IPS-NIHi11 (cell line): ENCODE measurements at places on chromosomes 7 and 10.

DNA sequence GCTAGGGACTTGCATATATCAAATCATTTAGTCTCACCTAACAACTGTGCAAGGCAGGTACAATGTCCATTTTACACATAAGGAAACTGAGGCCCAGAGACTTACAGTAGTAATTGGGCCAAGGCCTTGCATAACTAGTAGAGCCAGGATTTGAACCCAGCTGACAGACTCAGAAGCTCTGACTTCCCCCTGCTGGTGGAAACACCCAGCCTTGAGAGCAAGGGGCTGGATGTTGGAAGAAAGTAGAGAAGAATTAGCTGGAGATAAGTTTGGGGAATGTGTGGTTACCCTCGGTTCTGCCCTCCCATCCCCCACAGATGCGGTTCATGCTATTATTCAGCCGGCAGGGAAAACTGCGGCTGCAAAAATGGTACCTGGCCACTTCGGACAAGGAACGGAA is 2.0 kb downstream of the AP1S1 start:
- no peak for DNase-seq

- no peak for DNase-seq
Observed at GRCh38 chr10:132959559-132959961, 17.2 kb upstream of the CFAP46 start.

GRCh38 chr7:44724276-44724675 is 24.4 kb upstream of the ZMIZ2 start:
- DNase-seq: no peak

GRCh38 chr7:43735802-43736603 is 6.7 kb upstream of the COA1 start:
- DNase-seq: no peak

GRCh38 chr10:66996996-66997395 is 71.2 kb downstream of the LRRTM3 start:
- DNase-seq: no peak

DNA sequence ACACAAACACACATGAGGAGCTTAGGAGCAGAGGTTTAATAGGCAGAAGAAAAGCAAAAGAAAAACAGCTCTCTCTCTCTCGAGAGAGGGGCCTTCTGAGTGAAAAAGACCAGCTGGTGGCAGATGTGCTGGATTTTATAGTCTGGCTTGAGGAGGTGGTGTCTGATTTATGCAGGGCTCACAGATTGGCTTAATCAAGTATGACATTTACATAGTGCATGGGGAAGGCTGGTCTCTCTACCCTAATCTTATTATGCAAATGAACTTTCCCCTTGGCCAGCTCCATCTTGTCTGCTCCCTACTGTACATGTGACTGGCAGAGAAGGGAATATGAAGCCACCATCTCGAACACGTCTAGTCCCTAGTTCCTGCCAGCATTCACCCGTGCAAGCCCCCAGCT is 219.5 kb upstream of the ZNF804B start:
- no peak for DNase-seq

DNA sequence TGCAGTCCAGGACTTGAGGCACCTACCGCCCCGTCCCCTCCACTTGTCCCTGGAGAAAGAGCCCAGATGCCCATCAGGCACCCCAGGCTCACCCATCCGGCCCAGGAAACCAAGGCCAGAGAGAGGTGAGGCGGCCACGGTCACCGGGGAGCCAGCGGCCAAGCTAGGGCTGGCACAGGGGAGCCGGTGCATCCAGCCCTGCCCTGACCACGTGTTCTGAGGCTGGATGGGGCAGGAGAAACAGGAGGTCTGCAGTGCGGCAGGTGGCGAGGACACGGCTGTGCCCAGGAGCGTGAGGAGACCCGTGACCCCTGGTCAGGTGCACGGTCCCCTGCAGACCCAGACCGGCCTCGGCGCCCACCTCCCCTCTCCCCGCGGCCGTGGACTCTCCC is 27.6 kb downstream of the UNCX start:
- DNase-seq: no peak

GRCh38 chr10:18325410-18325809 is 185.2 kb downstream of the CACNB2 start:
- DNase-seq: no peak

DNA sequence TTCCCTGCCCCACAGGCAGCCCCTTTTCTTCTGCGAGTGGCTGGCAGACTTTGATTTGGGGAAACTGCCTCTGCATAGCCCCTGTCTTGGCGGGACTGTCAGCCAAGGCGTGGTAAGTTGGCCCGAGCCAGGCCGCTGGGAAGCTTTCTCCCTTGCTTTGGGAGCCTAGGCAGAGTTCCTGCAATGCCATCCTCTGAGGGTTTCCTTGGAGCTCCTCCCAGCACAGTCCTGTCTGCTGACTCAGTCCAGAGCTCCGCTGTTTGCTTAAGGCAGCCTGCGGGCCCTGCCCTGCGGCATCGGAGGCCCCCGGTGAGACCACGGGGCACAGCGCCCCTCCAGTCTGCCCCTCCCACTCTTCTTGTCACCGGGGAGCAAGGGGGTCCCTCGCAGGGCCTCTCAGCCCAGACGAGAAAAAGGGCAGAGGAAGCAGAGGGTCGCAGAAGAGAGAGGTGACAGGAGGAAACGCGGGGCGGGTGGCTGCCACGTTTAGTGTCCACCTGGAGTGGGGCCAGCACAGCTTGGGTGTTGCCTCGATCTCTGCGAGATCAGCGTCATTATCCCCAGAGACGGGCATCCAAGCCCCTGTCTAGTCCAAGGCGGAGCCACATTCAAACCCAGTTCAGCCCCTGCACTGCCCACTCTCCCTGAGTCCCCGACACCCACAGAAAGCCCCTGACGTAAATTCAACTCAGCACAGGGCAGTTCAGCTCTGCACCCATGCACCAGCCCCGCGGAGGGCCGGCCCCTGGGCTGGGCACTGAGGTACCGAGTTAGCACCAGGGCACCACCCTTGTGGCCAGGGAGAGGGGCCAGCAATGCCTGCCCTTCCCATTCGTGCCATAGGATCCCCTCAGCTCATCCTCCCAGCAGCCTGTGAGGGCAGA is 59.0 kb upstream of the CHST15 start:
- peak; percentile 67 for DNase-seq

DNA sequence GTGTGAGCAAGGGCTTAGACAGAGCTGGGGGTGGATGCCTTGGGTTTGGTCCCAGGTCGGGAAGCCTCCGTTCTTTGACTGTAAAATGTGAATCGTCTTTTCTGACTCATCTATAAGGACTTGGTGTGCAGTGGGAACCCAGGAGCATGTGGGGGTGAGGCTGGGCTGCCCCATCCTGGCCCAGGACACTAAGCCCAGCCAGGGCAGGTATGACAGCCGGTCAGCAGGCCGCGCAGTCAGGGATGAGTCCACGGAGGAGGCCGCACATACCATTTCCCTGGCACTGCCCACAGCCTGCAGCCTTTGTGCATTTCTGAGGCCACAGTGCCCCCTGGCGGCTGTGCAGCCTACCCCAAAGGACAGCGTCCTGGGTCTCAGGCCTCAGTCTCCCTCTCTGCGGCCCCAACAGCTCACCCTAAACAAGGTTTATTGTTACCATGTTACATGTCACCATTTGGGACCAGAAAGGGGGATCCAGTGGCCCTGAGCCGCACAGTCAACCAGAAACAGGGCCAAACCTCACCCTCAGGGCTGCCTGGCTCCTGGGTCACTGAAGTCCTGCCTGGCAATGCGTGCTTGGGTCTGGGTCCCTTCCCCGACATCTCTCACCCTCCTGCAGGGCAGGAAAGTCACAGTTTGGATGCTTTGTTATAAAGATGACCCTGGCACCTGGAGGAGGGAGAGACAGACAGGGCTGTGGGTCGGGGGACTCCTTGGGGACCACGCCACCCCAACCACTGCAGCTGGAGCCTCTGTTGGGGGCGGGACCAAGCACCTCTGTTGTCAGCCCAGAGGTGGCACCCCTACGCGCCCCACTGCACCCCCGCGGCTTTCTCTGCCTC is 14.4 kb upstream of the SH2B2 start:
- DNase-seq: peak; percentile 94

DNA sequence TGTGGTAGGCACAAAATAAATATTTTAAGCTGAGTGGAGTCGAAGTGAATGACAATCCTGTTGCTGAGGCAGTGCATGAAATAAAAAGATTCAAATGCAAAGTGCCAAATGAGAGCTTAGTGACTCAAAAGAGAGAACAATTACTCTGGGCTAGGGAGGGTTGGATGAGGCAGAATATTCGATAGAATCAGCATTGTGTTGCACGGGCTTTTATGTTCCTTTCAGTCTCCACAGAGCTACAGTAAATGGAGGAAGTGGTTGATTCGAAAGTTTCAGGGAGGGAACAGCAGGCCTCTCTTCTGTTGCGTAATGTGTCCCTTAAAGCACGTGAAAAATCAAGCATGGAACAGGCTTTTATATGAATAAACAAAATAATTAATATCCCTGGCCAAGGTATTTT is 599.3 kb upstream of the CELF2 start:
- no peak for DNase-seq

DNA sequence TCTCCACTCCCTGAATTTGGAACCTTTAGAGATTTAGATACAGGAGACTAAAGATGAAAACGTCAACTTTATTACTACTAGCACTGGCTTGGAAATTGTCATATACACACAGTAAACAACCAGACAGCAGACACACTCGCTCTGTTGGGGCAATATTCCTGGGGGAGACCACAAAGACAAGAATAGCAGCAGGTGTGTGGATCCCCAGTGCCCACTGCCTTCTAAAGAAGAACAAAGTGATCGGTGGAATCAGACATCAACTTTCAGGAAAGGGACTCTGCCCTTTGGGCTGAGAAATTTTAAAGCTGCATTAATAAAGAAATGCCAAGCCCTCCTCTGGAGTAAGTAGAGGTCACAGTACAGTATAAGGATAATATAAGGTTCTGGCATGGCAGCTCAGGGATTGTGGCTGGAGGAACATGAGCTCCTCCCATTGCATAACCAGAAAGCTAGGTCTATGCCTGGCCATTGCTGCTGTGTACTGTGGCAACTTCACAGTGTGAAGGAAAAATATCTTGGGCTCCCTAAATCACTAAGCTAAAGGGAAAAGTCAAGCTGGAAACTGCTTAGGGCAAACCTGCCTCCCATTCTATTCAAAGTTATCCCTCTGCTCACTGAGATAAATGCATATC is 57.1 kb upstream of the ANKRD1 start:
- no peak for DNase-seq

- no peak for DNase-seq
Observed at GRCh38 chr10:69087590-69088470, at the start of gene SRGN. TSS of gene SRGN (plus strand) at chr10:69088103. CDS start at chr10:69088158, 55 bp downstream.

- DNase-seq: peak; percentile 62
Observed at GRCh38 chr10:49610114-49610457, at the start of gene SLC18A3. TSS of gene SLC18A3 (plus strand) at chr10:49610310. CDS start at chr10:49610741, 431 bp downstream.

DNA sequence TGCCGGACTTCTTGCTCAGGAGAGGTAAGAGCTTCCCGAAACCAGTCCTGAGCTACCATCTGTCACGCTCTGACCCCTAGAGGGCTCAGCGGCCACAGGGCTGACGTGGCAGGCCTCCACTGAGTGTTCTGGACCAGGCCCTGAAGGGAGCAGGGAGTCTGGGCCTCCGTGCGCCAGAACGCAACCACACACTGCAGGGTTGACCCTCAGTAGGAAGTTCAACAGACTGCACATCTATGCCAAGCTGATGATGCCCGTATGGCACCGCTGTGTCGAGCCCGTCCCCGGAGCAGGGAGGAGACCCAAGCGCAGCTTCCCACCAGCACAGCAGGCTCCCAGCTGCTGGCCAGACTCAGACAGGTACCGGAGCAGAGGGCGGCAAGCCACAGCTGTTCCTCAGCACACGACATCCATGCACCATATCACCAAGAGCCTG is 39.2 kb downstream of the CAMK2B start:
- DNase-seq: no peak

- no peak for DNase-seq
Observed at GRCh38 chr10:69090685-69091084, 2.8 kb downstream of the SRGN start.

DNA sequence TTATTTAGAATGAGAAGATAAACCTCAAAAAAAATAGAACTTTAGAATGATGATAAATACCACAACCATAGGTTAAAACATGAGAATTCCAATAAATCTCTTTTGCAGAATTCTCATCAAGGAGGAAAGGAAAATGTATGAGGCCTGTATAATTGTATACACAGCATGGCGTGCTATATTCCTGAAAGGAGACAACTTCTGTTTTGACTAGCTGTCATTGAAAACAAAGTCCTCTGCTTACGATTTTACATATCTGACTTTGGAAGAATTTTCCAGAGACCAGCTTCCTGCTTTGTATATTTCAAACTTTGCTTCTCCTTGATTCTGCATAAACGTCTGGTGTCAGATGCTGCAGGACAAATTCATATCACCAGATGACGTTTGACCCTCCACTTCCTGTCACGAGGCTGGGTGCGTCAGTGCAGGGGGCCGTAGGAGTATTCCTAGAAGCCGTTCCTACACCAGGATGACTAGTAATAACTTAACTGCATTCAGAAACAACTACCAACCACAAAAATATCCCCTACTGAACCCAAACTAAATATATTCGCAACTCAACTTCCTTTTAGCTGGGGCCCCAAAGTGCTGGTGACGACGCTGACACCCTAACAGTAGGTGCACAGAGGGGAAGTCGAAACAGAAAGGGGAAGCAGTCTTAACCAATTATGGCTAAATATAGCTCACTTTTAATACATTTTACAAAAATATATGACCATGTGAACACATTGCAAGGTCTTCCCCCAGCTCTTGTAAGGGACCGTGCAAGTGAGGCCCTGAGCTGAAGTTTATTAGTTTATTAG is 178.6 kb upstream of the INHBA start:
- no peak for DNase-seq

GRCh38 chr10:124643330-124644009 is 100.7 kb downstream of the FAM53B start:
- no peak for DNase-seq

- no peak for DNase-seq
Observed at GRCh38 chr7:14242175-14242574, 252.7 kb upstream of the ETV1 start.

DNA sequence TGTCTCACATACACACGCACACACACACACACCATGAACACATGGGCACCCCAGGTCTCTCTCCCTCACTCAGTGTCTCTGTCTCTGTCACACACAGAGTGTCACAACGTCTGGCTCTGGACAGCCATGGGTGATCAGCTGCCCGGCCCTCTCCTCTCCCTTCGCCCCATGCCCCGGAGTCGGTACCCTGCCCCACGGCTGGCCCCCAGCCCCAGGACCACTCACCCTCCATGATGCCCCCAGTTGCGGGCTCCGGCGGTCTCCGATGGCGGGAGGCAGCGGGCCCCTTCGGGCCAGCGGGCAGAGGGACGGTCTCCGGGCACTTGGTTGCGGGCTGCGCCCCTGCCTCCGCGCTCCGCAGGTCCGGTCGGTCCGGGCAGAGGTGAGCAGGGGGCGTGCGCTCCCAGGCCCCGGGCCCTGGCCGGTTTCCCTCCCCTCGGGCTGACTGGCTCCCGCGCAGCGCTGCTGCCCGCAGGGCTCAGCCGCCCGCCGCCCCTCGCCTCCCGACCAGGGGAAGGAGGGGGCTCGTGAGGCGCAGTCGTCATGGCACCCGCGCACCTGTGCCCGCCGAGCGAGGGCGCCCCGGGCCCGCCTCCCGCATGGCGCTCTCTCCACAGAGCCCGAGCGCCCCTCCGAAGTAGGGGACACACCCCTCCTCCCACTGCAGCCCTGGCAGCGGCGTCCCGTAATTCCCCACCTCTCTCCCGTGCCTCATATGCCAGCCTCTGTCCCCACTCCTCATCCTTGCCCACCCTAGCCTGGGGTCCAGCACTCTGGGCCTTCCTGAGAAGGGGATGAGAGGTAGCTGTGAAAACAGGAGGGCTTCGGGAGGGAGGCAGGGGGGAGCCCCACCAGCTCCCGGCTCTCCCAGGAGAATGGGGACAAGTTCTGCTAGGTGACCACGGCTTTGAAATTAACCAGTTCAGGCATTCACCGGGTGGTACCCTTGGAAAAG is at the start of gene NPFFR1:
Gene NPFFR1, minus strand, starts transcription at position 560 of the 955 bp plus-strand sequence. Its CDS starts 328 bp downstream, at position 232.
- peak; percentile 64 for DNase-seq
